Omental fat pad (tissue), 4 donors: ENCODE measurements at places on chromosomes 2 and 18.

DNA sequence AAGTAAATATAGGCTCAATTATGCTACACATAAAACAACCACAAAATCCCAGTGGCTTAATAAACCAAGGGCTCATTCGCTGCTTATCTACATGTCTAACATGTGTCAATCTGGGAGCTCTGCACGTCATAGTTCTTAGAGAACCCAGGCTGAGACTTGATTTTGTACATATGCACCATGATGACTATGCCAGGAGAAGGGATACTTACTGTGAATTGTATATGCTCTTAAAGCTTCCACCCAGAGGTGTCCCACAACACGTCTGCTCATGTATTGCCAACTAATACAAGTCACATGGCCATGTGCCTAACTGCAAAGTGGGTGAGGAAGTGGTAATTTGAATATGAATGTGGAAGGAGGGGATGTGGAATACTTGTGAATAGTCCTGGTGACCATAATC, 262.1 kb downstream of the CPS1 start:
- no peak for DNase-seq

- DNase-seq: no peak
Observed at GRCh38 chr18:2400701-2401196, 170.6 kb downstream of the METTL4 start.

- DNase-seq: no peak
Observed at GRCh38 chr2:10597956-10598355, 91.8 kb downstream of the NOL10 start.

- DNase-seq: no peak
Observed at GRCh38 chr2:48197618-48198017, 291.3 kb upstream of the FBXO11 start.

- DNase-seq: no peak
Observed at GRCh38 chr2:137291836-137292570, 526.7 kb downstream of the THSD7B start.

GRCh38 chr2:102771114-102771513, 9.3 kb downstream of the TMEM182 start:
- no peak for DNase-seq

DNA sequence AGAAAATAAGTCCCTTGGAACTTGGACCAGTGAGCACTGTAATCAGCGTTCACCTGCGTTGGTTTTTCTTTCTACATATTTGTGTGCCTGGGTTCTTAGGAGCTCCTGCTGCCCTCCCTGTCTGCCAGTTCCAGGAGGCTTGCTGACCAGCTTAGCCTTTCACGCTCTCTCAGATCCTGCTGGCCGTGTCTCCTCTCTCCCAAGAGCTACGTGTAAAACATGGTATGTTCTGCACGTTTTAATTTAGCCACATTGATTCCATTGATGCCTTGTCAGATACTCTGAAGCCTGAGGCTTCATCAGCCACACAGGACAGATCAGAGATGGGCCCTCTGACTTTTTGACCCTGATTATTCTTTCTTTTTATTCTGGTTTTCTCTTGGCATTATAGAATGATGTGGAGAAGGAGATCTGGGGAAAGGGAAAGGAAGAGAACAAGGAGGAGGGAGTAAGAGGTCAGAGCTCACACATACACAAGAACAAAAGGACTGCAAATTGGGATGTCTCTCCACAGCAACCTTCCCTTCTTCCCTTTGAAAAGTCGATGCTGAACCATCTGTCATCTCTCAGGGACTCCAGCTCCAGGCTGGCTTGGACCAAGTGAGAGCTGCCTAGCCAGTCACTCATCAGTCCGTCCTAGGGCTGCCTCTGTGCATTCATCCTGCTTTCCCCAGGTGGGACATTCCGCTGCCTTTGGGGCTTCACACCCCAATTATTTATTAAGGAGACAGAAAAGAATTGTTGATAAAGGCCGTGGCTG, 152.8 kb downstream of the PIK3C3 start:
- no peak for DNase-seq

GRCh38 chr18:79641722-79642497, 37.7 kb upstream of the CTDP1 start:
- no peak for DNase-seq

GRCh38 chr18:8987241-8987640, 115.3 kb upstream of the NDUFV2 start:
- DNase-seq: no peak

- no peak for DNase-seq
Observed at GRCh38 chr2:219514196-219514761, at the start of gene ASIC4. ASIC4 (plus strand) TSS chr2:219514482; CDS start chr2:219514725, 243 bp downstream.

- DNase-seq: no peak
Observed at GRCh38 chr18:43236921-43237320, 40.4 kb downstream of the SYT4 start.

- DNase-seq: no peak
Observed at GRCh38 chr18:6917072-6917471, 187.6 kb downstream of the ARHGAP28 start.

DNA sequence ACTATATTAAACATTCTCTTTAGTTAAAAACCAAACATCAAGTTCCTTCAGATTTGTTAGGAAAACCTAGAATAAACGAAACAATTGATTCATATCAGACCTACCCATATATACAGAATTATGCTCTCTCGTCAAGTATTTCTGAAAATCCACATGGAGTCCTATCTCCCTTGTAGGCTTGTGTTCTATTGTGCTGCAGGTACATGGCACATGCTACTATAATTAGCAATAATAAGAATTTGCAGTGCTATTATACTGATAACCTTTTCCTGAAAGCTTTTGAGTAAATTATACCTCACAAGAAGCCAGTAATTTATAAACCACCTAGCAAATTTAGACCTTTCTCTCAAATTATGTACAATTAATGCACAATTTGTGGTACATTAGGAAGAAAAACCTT, 158.6 kb upstream of the STK17B start:
- no peak for DNase-seq

DNA sequence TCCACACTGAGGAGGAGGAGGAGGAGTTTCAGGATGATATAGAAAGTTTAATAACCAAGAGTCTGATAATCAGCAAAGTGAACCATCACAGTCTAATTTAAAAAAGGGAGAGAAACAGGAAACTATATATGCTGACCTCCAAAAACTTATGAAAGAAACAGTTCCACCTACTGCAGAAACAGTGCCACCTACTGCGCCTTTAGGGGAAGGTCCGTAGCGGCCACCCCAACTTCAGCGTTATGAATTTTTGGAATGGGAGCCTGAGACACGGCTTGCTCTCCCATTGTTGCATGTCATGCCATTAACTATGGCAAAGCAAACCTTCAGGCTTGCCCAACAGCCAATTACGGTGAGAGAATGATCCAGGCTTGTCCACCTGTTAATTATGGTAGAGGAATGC, 1719.2 kb upstream of the LRRTM1 start:
- DNase-seq: no peak

GRCh38 chr2:61922714-61923113, 17.2 kb downstream of the COMMD1 start:
- no peak for DNase-seq

DNA sequence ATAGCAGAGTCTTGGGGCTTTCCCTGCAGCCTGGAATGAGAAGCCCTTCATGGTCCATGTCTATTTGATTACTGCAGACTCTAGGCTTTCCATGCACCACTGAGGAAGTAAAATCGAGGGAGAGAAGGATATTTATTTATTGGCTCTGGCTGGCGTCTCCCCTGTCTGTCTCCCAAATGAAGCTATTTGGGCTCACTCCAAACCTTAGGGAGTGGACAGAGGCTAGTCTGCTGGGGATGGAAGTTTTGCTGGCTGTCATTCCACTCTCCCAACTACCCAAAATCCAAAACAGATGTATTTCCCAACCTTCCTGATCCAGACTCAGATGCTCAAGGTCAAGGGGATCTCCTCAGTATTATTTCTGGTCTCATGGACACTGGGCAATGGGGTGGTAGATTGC, 33.7 kb downstream of the TMEM17 start:
- DNase-seq: no peak

GRCh38 chr18:7562491-7562890, 4.6 kb upstream of the PTPRM start:
- DNase-seq: no peak

DNA sequence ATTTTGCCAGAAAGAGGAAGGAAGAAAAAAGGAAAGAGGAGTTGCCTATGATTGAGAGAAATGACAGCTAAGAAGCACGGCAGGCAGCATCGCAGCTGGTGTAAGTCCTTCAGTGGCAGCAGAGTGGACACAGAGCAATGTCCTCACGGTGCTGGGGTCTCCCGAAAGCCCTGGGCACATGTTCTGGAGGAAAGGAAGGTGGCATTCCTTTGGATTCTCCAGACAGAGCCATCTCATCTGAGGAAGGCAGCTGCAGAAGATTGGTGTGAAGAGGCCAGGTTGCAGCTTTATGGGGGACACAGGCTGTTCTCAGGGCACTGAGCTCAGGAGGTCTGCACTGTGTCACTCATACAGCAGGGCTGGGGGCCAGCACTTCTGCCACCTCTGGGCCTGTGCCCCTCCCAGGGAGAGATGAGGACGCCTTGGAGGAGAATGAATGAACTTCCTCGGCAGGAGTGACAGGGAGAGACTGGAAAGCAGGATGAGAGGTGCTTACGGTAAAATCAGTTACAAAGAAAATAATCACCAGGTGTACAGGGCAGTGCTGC, 252.0 kb upstream of the MYT1L start:
- no peak for DNase-seq
